ENCODE measurements at places on chromosomes 7 and 10.
A peak's percentile ranks its signal among the peaks of the same experiment; 100 is the strongest.

DNA sequence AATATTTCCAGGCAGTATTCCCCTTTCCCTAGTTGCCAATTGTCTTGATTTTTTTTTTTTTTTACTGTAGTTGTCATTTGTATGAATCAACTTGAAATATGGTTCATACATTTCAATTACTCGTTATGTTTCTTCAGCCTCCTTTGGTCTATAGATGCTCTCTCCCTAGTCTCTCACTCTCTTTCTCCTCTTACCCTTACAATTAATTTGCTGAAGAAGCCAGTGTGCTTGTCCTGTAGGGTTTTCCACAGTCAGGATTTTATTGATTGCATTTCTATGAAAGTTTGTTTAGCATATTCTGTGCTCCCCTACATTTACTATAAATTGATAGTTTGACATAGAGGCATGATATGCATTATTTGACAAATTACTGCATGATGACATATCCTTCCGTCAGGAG, 112.0 kb upstream of the PRKCQ start:
- no peak overlapping the region for H3K4me3 ChIP-seq
- peaks cover 13% of the 10 kb centered on the region for H3K27me3 ChIP-seq
- H3K4me1 ChIP-seq = no peaks in the 10 kb centered on the region
- no peaks in the 10 kb centered on the region for H3K36me3 ChIP-seq

DNA sequence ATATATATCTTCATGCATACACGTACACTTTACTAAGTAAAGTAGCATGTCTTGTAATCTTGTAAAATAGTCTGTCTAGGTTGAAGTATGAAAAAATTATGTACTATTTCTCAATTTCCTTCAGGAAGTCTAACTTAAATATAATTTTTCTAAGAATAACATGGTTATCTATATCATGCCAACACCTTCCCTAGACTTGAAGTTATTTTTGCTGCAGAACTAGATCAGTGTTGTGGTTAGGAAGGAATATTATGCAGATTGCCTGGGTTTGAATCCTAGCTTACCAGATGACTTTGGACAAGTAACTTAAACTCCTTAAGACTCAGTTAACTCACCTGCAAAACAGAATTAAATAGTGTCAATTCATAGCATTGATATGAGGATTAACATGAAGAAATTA, 142.2 kb upstream of the SEMA3A start:
- H3K4me3 ChIP-seq = no peak overlapping the region
- DNase-seq = no peak
- no peaks in the 10 kb centered on the region for H3K36me3 ChIP-seq
- H3K4me1 ChIP-seq = no peaks in the 10 kb centered on the region

DNA sequence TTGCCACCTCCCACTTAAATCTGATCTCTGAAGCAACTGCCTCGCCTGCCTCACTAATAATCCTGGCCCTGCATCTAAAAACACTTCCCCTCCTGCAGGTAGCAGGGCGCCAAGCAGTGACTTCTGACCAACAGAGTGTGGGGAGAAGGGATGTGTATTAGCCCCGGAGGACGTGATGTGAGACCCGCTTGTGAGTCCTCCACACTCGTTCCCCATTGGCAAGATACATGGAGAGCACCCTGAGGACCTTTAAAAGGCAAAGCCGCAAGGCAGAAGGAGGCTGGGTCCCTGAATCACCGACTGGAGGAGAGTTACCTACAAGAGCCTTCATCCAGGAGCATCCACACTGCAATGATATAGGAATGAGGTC, 6.1 kb upstream of the PILRA start:
- H3K27ac ChIP-seq = peak overlapping the region; percentile 12
- peaks cover 42% of the 10 kb centered on the region for H3K36me3 ChIP-seq
- H3K27me3 ChIP-seq = no peaks in the 10 kb centered on the region
- H3K4me1 ChIP-seq = peaks cover 19% of the 10 kb centered on the region
- no peak for DNase-seq

DNA sequence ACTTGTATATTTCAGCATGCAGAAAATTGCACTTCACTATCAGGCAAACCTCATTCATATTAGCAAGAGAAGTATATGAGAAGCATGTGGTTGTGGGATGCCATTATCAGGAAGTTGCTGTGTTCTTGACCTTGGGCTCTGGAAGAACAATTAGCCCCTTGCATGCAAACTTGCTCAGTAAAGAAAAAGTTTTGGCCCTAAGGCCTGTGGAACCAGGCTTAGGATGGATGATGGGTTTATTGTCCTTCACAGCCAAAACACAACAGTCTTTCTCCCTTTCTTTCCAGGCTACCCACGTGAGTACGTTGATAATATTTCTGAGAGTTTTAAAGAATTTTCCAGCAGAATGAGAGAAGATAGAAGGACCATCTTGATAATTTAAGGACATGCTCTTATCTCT, 166.4 kb downstream of the AUTS2 start:
- H3K27ac ChIP-seq = no peak overlapping the region
- no peaks in the 10 kb centered on the region for H3K27me3 ChIP-seq
- peaks cover 10% of the 10 kb centered on the region for H3K36me3 ChIP-seq
- peaks cover 42% of the 10 kb centered on the region for H3K4me1 ChIP-seq
- no peak for DNase-seq
- H3K4me3 ChIP-seq = no peak overlapping the region

- DNase-seq = no peak
- H3K4me1 ChIP-seq = no peaks in the 10 kb centered on the region
- H3K4me3 ChIP-seq = no peak overlapping the region
- peaks cover 2% of the 10 kb centered on the region for H3K27me3 ChIP-seq
- H3K27ac ChIP-seq = no peak overlapping the region
Measured at GRCh38 chr7:79425665-79426064, 27.8 kb downstream of the MAGI2 start.

DNA sequence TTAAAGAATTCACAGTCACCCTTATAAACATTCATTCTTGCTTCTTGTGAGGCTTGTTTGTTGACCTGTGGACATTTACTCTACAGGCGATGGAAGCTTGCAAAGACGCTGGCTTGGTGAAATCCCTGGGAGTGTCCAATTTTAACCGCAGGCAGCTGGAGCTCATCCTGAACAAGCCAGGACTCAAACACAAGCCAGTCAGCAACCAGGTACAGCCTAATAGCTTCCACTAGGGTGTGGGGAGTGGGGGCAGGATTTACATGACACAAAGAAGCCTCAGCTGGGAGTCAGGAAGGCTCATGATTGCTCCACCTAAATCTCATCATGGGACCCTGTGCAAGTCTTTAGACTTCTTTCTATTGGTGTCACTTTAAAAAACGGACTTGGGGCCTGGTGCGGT, 29.0 kb downstream of the AKR1D1 start:
- H3K27me3 ChIP-seq = no peaks in the 10 kb centered on the region
- DNase-seq = no peak
- H3K27ac ChIP-seq = no peak overlapping the region
- no peak overlapping the region for H3K4me3 ChIP-seq

- H3K4me3 ChIP-seq = no peak overlapping the region
- no peaks in the 10 kb centered on the region for H3K36me3 ChIP-seq
- no peak for DNase-seq
- peaks cover 15% of the 10 kb centered on the region for H3K4me1 ChIP-seq
Measured at GRCh38 chr10:29135337-29135736, 153.5 kb upstream of the LYZL1 start.

GRCh38 chr7:24138343-24138742, 145.6 kb upstream of the NPY start:
- no peak for DNase-seq
- no peak overlapping the region for H3K4me3 ChIP-seq
- no peaks in the 10 kb centered on the region for H3K36me3 ChIP-seq
- peaks cover 13% of the 10 kb centered on the region for H3K4me1 ChIP-seq

- H3K36me3 ChIP-seq = no peaks in the 10 kb centered on the region
- no peak for DNase-seq
- H3K4me1 ChIP-seq = peaks cover 5% of the 10 kb centered on the region
- H3K4me3 ChIP-seq = no peak overlapping the region
Measured at GRCh38 chr7:155835446-155836215, 23.4 kb upstream of the SHH start.

- peaks cover 4% of the 10 kb centered on the region for H3K4me1 ChIP-seq
- no peaks in the 10 kb centered on the region for H3K36me3 ChIP-seq
- H3K27me3 ChIP-seq = no peaks in the 10 kb centered on the region
- DNase-seq = no peak
Measured at GRCh38 chr7:9958486-9958885, 1015.2 kb upstream of the PHF14 start.

- H3K27me3 ChIP-seq = no peaks in the 10 kb centered on the region
- no peak overlapping the region for H3K4me3 ChIP-seq
- peaks cover 24% of the 10 kb centered on the region for H3K4me1 ChIP-seq
- peak overlapping the region; percentile 95 for H3K27ac ChIP-seq
- DNase-seq = no peak
- peaks cover 15% of the 10 kb centered on the region for H3K36me3 ChIP-seq
Measured at GRCh38 chr10:125003146-125003900, 61.4 kb downstream of the ZRANB1 start.

GRCh38 chr10:22252224-22252800, 34.5 kb upstream of the EBLN1 start:
- peaks cover 18% of the 10 kb centered on the region for H3K4me1 ChIP-seq
- H3K27me3 ChIP-seq = peaks cover 67% of the 10 kb centered on the region
- H3K4me3 ChIP-seq = peak overlapping the region; percentile 91

- no peak overlapping the region for H3K27ac ChIP-seq
- no peaks in the 10 kb centered on the region for H3K36me3 ChIP-seq
- H3K4me3 ChIP-seq = no peak overlapping the region
- peaks cover 8% of the 10 kb centered on the region for H3K4me1 ChIP-seq
- DNase-seq = no peak
Measured at GRCh38 chr7:43078794-43079193, 33.7 kb upstream of the HECW1 start.

DNA sequence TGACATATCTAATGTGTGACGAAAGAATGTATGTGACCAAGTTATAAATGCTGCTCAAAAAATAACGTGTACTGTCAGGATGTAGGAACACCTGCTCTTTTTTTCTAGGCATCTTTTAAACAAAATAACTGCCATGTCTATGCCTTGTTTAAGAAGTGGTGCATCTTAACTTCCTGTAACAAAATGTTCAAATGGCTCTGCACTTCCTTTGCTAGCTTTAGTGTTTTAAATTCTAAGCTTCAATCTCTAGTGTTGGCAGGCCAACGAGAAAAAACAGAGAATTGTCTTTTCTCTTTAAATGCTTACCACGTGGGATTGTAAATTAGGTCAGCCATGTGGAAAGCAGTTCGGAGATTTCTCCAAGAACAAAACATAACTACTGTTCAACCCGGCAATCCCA, 14.6 kb upstream of the PDSS1 start:
- peaks cover 22% of the 10 kb centered on the region for H3K27me3 ChIP-seq
- H3K27ac ChIP-seq = no peak overlapping the region
- no peak overlapping the region for H3K4me3 ChIP-seq
- no peaks in the 10 kb centered on the region for H3K4me1 ChIP-seq
- no peak for DNase-seq

DNA sequence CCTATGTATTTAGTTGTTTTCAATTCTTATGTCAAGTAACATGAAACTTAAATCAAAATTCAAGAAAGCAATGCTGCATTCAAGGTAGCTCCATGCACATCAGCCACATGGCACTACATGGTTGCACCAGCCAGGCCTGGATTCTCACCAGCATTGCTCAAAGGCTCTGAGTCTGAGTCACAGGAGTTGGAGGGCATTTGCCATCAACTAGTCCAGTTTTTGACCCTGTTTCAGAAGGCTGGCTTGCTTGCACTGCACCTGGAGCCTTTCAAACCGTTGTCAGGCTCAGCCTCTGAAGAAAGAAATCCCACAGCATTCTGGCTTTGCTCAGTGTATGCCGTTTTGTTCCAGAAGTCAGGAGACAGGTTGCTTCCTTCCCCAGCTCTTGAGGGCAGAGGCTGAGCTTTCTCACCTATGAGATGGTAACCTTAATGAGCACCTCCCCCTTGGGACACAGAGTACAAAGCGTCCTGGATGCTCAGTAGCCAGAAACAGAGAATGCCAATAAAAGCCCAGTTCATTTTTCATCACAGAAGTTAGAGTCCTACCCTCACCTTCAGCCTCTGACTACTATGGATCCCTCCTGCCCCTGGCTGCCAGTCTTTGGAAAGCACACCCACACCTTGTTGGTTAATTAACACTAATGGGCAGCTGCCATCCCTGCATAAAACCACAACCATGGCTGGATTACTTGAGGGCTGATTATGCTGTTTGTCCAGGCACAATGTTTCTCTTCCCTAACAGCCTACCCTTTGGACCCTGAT, 288.4 kb upstream of the LRRTM3 start:
- no peak overlapping the region for H3K4me3 ChIP-seq
- H3K27me3 ChIP-seq = peaks cover 4% of the 10 kb centered on the region
- no peak for DNase-seq
- H3K27ac ChIP-seq = no peak overlapping the region
- H3K4me1 ChIP-seq = peaks cover 6% of the 10 kb centered on the region

DNA sequence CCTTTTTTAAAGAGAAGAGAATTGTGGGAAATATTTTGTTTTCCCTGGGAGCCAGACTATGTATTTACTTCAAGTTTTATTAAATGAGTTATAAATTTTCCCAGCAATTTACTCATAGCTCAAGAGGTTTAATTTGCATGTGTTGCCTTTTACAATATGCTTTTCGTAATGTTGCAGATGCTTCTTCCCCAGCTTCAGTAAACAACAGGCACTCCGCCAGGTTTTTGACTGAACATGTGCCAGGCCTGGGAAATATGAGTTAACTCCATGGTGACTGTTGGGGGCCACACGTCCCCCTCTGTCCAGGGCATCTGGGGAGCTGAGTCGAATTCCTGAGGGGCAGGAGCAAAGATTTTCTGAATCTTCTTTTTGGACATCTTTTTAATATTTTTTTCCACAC, 545.7 kb downstream of the LRMDA start:
- no peaks in the 10 kb centered on the region for H3K36me3 ChIP-seq
- H3K4me3 ChIP-seq = no peak overlapping the region
- peaks cover 28% of the 10 kb centered on the region for H3K4me1 ChIP-seq

DNA sequence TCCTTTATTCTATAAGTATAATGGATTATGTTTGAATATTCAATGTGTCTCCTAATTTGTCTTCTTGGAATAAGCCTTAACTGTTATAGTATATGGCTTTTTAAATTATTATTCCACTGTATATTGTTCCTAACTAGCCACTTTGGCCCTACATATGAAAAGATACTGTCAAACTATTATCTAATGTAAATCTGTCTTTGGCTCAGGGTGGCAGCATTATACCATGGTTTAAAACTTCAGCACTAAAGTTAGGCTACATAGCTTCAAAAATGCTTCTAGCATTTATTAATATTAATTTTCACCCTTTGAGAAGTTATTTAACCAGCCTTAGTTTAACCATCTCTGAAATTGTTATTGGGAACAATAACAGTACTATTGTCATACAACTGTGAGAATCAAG, 543.1 kb upstream of the MBL2 start:
- H3K27ac ChIP-seq = no peak overlapping the region
- H3K4me1 ChIP-seq = peaks cover 25% of the 10 kb centered on the region
- H3K27me3 ChIP-seq = no peaks in the 10 kb centered on the region
- no peak overlapping the region for H3K4me3 ChIP-seq

- H3K27me3 ChIP-seq = no peaks in the 10 kb centered on the region
- H3K36me3 ChIP-seq = peaks cover 10% of the 10 kb centered on the region
- H3K4me3 ChIP-seq = no peak overlapping the region
- DNase-seq = no peak
- H3K4me1 ChIP-seq = peaks cover 56% of the 10 kb centered on the region
Measured at GRCh38 chr10:16779384-16779915, 37.8 kb downstream of the RSU1 start.

All from nephron progenitor cell (in vitro differentiated cells).